ENCODE measurements at places on chromosomes 5 and 9.

- no peak for DNase-seq
Observed at GRCh38 chr9:132357764-132358163, 3.0 kb upstream of the SETX start.

DNA sequence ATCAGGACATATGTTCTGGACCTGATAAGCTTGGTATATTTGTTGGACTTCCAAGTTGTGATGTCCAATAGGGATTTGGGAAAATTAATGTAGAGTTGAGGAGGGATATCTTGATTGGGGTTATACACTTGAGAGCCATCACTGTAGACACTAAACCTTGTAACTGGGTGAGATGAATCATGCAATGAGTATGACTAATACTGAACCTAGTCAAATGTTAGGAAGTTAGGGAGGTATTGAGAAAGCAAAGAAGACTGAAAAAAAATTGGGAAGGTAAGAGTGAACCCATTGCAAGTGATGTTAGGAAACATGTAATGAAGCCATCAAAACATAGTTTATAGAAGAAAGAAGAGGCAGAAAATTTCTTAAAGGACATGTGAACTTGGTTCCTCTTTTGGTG lies 668.4 kb upstream of the CDH9 start:
- DNase-seq: no peak

DNA sequence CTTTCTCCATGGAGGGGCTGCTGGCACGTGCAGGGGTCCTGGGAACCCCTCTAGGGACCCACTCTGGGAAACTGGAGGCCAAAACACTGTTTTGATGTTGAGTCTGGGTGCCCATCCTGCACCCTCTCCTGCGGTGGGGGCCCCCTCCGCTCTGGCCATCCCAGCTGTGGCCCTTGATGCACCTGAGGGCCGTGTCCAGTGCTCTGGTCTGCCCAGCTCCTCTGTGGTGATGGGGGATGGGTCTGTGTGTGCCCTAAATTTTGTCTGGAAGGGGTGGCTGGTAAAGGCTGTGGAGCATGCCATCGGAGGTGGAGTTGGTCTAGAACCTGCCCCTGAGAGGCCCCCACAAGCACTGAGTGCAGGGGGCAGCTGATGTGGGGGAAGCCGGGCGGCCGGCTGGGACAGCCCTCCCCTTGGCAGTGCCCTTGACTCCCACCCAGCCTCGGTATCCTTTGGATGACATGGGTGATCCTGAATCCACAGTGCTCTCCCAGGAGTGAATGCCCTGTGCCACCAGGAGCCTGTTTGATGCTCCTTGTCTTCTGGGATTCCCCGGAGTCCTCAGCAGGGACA lies 26.3 kb downstream of the AHRR start:
- DNase-seq: no peak

DNA sequence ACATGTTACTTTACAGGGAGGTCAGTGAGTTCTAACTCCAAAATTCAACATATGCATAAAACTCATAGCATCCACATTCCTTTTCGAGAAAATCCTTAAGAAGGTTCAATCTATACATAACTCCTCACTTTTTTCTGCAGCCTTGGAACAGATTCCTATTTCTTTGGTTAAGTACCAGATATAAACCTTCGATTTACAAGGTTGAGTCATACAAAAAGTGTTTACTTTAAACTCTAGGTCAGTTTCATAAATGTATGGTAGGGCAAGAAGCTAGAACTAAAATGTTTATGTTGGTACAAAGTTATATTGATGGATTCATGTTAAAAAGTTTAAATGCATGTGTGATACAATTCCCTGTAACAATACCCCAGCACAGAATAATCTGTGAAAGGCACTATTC lies 19.4 kb downstream of the CDKN2AIPNL start:
- DNase-seq: no peak
